ENCODE measurements at places on chromosomes 6 and 20.
A peak's percentile ranks its signal among the peaks of the same experiment; 100 is the strongest.

GRCh38 chr20:62030357-62030756, 35.3 kb downstream of the TAF4 start:
- DNase-seq, result no peak

GRCh38 chr20:25548613-25549086, 36.7 kb downstream of the NINL start:
- DNase-seq, result no peak

DNA sequence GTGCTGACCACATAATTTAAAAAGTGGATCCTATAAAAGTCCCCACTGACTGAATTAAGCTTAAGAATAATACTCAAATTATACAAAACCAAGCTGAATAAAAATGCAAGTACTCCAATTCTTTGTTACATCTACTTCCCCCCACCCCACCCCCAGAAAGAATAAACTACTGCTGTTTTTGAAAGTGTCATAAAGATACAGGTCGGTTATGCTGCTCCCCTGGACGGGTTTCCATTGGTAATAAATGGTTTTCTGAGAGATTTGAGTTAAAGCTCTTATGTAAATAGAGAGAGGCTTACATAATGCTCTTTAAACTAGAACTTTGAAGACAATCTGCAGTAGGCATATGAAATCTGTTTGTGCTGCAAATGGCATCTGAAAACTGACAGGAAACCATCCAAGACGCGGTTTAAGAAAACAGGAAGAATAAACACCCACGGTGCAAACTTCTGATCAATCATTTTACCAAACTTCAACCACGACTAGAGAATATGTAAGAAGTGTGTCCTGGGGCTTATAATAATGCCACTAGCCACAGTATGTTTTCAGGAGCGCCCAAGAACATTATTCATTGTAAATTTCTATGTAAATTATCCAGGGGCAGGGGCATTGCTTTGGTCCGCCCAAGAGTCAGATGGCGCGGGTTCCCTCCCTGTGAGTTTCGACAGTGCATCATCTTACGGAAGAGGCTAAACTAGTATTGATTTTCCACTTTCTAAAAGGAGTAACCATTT, 10.8 kb upstream of the POU3F2 start:
- DNase-seq, result no peak

DNA sequence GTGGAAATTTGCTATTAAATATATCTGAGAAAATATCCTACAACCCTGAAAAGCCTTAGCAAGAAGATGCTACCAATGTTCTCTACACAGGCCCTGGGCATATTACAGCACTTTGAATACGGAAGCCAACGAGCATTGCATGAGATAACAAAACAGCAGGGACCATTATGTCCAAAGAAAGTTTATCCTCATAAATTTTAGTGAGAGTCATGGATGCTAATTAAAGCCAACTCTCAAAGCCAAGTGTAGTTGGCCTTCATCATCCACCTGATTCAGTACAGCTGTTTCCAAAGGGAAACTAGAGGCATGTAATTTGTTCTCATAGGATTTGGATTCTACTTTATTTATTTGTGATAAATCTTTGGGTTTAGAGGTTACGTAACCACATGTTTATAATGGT, 564.8 kb downstream of the RFPL4B start:
- no peak for DNase-seq

- no peak for DNase-seq
Measured at GRCh38 chr6:122553697-122554096, 56.5 kb upstream of the PKIB start.

DNA sequence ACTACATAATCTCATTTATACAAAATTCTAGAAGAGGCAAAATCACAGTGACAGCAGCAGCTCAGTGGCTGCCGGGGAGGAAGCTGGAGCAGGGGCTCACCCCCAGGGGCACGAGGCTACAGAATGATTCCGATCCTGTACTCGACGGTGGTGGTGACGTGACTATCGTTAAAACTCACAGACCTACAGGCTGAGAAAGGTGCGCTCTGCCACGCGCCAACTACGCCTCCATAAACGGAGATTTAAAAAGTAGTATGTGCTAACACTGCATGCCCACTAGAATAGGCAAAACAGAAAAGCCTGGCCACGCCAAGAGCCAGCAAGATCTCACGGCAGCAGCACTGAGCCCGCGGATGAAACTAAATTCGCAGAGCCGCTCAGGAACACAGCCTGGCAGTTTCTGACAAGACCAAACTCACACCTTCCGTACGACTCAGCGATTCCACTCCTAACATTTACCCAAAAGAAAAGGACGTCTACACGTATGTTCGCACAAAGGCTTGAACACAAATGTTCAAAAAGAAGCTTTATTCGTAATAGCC, 25.2 kb downstream of the TAF4 start:
- DNase-seq, result no peak

GRCh38 chr6:22145823-22146677, 150.8 kb downstream of the PRL start:
- peak; percentile 27 for DNase-seq

DNA sequence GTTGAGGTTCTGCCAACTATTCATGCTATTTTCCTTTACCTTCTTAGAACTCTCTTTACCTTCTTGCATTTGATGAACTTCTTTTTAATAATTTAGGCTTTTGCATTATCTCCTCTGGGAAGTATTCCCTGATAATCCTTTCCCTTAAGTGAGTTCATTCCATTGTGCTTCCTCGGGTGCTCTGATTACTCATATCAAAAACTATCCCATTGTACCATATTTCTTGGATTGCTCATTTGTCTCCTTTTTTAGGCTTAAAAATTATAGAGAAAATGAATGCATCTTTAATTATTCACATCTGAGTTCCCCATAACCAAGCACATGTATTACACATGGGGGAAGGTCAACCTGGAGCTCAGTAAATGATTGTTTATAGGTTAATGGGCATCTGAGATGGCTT, 2.5 kb downstream of the CALHM4 start:
- peak; percentile 52 for DNase-seq

- no peak for DNase-seq
Measured at GRCh38 chr6:16633465-16633864, 127.8 kb downstream of the ATXN1 start.

DNA sequence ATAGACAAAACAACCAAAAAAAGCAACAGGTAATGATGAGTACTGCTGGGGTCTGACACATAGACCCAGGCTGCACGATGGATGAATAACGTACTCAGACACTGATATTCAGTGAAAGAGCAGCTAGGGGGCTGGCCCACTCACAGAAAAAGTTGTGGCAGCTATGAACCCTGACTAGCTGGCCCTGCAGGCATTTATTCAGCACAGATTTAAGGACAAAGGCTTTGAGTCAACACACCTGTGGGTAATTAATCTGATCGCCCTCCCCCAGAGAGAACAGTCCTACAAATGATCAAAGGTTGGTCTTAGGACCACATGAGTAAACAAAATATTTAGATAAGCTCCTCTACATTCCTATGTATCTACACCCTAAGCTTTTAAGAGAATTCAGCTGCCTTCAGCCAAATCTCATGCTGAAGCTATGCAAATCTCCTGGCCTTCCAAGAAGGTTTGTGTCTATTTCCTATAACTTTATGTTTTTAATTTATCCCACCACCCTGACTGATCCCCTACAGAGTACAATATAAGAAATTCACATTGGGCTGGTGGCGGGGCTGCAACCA, 81.7 kb upstream of the NXT1 start:
- no peak for DNase-seq

- no peak for DNase-seq
Measured at GRCh38 chr6:108723594-108723993, 124.6 kb upstream of the ARMC2 start.

Measured in epithelial cell of esophagus (primary cell).